GM12865 (cell line): ENCODE measurements at places on chromosomes 16 and 17.
A peak's percentile ranks its signal among the peaks of the same experiment; 100 is the strongest.

- no peak for DNase-seq
Observed at GRCh38 chr16:8554881-8555280, 35.4 kb downstream of the TMEM114 start.

DNA sequence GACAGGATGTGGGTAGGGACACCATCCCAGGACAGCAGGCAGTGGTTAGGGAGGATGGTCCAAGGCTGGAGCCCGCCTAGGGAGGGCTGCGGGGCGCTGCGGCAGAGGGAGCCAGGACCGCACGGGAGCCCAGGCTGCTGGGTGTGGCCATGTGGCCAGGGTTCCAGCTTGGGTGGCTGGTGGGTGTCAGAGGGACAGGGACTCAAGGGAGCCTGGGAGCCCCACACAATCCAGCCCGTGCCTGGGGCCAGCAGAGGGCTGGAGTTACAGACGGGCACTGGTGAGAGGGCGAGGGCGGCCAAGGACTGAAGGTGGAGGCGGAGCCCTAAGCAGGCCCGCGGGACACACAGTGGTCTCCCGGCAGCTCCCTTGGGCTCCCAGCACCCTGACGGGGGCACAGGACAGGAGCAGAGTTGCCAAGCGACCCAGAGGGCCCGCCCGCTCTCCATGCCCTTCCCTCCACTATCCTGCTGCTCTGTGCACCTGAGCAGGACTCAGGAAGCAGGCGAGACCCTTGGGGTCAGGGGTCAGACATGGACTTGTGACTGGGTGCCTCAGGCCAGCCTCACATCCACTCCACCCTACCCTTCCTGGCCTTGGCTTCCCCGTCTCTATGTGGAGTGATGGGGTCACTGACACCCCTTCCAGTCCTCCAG is 7.1 kb downstream of the MRPL28 start:
- no peak for DNase-seq

- no peak for DNase-seq
Observed at GRCh38 chr17:30520882-30521281, 43.7 kb downstream of the GOSR1 start.

- DNase-seq = no peak
Observed at GRCh38 chr17:41520821-41521521, 2.3 kb upstream of the KRT15 start.

DNA sequence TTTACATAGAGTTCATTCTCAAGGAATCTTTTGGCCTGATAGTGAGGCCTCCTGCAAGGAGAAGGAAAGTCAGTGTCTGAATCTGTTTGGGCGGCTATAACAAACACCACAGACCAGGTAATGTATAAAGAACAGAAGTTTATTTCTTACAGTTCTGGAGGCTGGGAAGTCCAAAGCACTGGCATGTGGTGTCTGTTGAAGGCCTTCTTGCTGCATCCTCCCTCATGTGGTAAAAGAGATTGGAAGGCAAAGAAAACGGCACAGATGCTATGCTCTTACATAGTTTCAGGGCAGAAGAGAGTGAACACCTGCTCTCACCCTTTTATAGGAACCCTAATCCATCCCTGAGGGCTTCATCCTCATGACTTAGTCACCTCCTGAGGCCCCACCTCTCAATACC is 31.2 kb upstream of the DNAJA2 start:
- DNase-seq = no peak

DNA sequence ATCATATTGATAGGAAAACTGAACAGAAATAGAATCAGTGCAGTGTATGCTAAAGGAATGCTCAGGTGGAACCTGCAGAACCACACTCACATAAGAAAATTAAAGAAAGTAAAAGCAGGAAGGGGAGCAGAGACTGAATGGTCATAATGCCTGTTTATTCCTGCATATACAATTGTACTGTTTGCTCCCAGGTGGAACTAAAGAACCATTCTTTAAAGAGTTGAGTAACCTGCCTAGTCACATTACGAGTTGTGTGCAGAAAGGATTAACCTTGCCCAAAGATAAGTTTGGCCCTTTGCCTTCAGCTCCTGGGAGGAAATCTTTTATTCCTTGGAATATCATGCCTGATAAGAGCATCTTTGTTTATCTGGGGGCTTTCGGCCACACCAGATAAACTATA is 434.7 kb downstream of the KIF2B start:
- DNase-seq = no peak

DNA sequence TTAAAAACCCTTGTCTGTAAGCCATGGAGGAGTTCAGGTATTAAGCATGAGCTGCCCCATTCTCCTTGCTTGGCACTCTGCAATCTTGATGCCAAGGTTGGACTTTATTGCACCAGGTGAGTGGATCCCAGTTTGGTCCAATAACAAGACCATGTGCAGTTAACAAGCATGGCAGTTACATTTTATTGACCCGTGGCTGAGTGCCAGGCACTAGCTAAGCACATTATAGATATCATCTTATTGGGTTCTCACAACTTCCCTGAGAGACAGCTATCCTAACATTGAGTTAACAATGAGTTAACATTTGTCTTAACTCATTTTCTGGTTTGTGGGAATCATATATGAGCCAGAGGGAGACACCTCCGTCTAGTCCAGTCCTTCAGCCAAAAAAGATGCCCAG is 21.8 kb downstream of the LYRM9 start:
- DNase-seq = no peak

DNA sequence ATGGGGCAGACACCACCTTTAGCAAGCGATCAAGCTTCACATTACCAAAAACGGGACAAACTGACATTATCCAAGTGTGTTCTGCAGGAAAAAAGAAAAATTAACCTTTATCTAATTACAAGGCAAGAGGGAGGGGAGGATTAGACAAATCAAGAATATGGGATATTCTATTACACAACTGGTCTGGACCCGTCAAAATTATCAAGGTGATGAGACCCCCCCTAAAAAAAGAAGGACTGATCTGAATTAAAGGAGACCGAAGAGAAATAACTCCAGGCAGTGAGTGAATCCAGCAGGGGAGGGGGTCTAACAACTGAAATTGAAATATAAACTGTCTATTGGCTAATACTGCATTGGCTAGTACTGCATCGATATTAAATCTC is 424 bp upstream of the NUBP1 start:
- no peak for DNase-seq

GRCh38 chr17:61683466-61683865 is 92.4 kb upstream of the NACA2 start:
- DNase-seq = no peak

- DNase-seq = no peak
Observed at GRCh38 chr16:14043278-14043677, 27.8 kb upstream of the MRTFB start.

GRCh38 chr16:71893888-71894228 is 1.5 kb upstream of the IST1 start:
- no peak for DNase-seq

GRCh38 chr17:4229627-4230541 is 33.9 kb downstream of the ANKFY1 start:
- no peak for DNase-seq

DNA sequence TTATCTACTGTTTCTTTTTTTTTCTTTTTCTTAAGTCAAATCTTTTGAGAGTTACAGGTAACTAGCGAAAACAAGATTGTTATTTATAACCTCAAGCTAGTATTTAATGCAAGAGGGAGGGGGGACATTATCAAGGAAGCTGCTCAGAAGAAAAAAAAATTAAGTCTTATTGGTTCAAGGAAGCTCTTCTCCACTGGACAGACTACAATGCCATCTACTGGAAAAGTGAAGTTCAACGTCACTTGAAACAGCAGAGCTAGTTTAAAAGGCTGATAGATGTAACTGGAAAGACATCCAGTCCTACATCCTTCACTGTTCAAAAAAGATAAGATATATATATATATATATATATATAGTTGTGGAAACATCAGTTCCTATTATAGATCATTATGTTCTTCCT is 418.0 kb upstream of the PSMD7 start:
- peak; percentile 57 for DNase-seq

DNA sequence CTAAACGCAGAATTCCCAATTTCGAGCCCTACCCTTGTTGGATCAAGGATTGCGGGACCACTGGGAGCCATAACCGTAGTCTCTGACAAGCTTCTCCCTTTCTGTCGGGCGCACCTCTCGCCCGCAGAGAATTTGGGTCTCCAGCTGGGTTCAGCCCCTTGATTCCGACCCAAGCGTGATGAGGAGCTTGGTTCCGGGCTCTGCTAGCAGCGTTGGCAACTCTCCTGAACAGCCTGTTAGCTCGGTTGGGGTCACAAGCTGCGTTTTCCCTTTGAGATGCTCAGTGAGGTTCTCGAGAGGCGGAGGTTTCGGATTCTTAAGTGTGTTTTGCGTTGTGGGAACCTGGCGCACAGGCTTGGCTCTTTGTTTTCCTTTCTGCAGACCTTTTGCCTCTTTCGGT is 655 bp downstream of the ATXN1L start:
- peak; percentile 76 for DNase-seq

DNA sequence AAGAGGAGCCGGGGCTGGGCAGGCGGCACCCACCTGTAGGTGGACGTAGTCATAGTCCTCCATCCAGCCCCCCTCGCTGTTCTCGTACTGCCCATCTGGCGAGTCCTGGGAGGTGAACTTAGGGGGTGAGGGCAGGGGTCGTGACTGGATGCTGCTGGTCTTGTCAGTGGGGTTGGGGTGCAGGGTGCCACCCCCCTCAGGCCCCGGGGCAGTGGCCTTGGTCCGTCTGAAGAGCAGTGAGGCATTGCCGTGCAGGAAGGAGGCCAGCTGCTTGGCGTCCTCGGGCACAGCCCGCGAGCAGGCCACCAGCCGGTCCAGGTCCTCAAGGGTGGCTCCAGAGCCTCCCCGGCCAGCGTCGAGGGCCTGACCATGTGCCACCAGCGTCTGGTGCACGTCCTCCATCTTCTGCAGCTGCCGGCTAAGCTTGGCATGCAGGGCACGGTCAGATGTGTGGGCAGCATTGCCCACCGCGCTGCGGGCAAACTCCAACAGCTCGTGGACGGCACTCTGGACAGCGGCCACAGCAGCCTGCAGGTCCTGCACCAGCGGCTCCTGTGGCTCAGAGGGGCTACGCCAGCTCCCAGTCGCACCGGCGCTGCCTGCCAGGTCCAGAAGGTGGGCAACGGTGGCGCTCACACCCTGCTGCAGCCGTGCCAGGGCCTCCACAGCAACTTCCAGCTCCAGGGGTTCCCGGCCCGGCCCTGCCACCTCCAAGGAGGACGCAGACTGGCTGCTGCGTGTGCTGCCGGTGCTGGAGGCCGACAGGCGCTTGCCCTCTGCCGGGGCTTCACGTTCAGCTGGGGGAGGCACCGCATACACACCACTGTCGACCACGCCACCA is 16.3 kb downstream of the CTRB1 start:
- no peak for DNase-seq

DNA sequence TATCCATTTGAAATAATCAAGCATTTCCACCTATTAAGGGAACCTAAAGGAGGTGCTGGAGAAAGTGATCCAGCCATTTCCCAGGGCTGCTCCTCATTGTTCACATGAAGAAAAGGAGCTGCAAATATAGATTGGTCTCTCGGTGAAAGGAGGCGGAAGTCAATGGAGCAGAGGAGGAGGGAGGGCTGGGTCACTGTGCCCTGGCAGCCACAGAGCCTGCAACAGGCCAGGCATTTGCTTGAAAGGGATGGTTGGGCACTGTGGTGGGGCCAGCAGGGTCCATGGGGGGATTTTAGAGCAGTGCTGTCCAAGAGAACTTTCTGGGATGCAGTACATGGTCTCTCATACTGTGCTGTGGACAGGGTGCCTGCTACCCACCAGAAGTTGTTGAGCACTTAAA is 173.2 kb downstream of the CYLD start:
- DNase-seq = no peak

GRCh38 chr16:19474617-19475016 is 47.3 kb downstream of the GDE1 start:
- DNase-seq = no peak

- peak; percentile 86 for DNase-seq
Observed at GRCh38 chr17:8121681-8122421, 2.1 kb downstream of the HES7 start.

DNA sequence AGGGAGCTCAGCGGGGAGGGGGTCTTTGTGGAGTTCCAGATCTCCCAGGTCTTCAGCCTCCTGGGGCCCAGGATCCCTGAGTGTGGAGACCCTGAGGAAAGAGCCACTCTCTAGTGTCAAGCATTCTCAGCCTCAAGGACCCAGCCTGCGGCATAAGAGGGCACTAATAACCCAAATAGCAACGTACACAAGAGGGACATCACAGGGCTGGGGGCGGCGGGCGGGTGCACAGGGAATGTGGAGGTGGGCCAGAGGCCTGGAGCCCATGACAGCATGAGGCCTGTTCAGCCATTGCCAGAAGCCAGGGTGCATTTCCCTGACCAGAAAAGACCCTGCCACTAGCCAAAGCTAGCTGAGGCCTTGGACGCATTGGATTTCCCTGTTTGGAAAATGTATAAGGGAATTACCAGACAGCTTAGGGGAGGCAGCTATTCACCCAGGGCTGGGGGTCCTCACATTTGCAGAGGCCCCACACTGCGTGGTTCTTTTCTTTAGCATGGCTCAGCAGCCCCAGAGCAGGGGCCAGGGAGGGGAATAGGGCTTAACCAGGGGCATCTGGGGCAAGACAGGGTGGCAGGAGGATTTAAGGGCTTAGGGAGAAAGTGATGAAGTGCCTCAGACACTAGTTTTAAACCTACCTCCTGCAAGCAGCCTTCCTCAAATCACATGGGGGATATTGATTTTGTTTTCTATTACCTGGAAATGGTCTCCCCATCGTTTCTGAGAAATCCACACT is 13.5 kb upstream of the ALOX15B start:
- DNase-seq = no peak

- DNase-seq = peak; percentile 86
Observed at GRCh38 chr16:16025214-16025968, 76.0 kb downstream of the ABCC1 start.

GRCh38 chr16:48133455-48134211 is 22.2 kb downstream of the ABCC12 start:
- no peak for DNase-seq

DNA sequence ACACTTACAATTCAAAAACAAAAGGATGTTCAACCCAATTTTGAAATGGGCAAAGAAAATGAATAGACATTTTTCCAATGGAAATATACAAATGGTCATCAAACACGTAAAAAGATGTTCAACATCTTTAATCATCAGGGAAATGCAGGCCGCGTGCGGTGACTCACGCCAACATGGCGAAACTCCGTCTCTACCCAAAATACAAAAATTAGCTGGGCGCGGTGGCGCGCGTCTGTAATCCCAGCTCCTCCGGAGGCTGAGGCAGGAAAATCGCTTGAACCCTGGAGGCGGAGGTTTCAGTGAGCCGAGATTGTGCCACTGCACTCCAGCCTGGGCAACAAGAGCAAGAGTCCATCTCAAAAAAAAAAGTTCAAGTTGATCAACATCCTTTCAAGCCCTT is 1.8 kb upstream of the CLUAP1 start:
- no peak for DNase-seq

- no peak for DNase-seq
Observed at GRCh38 chr16:81293909-81294802, 20.6 kb upstream of the GAN start.
